ENCODE measurements at places on chromosomes 12 and 14.
A peak's percentile ranks its signal among the peaks of the same experiment; 100 is the strongest.

- DNase-seq: no peak
Measured at GRCh38 chr12:69701826-69702225, 2.7 kb upstream of the BEST3 start.

- no peak for DNase-seq
Measured at GRCh38 chr12:104951759-104952509, 6.2 kb downstream of the SLC41A2 start.

- DNase-seq: peak; percentile 49
Measured at GRCh38 chr12:45669792-45670191, 59.7 kb upstream of the ARID2 start.

DNA sequence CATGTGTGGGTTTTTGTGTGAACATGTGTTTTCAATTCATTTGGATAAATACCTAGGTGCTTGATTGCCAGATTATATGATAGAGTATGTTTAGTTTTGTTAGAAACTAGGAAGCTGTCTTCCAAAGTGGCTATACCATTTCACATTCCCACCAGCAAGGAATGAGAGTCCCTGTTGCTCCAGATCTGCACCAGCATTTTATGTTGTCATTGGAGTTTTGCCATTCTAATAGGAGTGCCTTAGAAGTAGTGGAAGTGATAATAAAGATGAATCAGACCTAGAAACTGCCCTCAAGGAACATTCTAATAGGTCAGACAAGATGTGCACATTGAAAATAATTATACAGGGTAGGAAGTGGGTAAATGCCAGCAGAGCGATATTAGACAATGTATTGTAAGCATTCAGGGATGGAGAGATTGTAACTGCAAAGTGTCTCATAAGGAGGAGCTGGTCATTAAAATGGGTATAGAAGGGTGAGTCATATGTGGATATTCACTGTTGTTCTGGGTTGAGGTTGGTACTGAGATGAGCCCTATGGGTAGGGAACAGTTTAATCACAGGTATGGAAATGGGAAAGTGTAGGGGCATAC is 71.4 kb downstream of the MNAT1 start:
- DNase-seq: no peak

DNA sequence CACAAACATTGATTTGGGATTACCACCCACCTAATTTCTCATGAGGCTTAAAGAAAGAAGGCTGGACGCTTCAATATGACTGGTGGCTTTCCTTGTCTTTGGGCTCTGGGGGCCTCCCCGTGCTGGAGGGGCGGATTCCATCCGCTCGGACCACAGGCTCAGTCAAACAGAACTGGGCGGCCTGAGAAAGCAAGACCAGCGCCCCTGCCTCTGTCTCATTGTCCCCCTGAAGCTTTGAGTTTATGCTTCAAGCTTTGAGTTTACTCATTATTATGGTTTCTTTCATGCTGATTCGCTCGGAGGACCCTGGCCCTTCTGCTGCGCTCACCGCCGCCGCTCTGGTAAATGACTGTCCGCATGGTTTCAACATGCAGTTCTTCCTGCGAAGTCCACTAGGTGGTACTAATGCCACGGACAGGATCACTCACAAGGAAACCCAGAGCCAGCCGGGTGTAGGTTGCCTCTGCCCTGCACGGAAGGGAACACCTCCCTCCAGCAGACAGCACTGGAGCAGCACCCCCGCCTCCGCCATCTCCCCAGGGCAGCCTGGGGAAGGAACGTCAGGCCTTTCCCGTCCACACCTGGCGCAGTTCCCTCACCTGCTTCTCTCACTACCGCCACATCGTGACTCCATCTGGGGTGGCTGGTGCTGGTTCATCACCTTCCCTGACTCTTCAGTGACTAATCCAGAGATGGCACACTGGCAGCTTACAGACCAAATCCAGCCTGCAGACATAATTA is 13.2 kb upstream of the TIGAR start:
- DNase-seq: peak; percentile 74

DNA sequence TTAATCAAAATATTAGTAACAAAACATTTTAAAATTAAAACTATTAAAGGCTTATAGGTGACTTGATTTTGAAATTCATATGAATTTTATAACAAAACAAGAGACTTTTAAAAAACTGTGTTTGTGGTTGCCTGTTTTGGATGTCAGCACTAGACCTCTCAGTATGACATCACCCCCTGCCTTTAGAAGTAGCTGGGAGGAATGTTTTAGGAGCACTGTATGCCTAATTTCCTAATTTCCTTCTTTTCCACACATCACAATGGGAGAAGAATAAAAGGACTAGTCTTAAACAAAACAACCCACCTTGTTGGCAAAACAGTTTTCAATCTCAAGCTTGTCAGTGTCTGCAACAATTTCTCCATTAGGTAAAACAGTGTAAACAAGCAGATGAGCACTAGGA is 48.1 kb upstream of the PZP start:
- DNase-seq: no peak

DNA sequence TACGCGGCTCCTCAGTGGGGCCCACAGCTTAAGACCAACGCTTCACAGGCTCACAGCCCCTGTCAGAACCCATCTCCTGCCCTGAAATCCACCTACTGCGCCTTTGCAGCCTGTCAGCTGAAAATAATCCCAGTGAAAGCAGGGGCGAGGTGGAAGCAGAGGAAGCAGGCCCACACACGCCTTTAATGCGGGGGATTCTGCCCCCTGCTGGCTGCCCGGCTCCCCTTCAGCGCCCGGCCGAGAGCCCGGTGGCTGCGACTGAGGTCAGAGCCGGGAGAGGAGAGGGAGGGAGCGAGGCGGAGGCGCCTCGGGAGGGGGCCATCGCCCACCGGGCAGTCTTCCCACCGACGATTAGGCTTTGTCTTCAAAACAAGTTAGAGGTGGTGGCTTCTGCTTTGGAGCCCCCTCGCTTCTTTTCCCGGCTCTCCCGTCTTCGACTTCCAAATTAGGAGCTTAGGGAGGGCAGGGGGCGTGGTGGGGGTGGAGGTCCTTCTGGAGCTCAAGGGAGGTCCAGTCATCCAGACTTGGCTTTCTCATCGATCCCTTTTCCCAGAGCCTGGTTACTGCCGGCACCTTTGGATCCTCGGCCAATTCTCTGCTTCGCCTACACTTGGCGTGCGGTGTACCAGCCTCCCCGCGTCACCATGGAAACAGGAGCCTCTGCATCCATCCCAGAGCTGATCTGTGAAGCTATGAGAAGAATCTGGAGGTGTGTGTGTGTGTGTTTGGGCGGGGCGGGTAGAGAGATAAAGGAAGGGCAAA is 25.2 kb upstream of the RND1 start:
- DNase-seq: peak; percentile 88

- DNase-seq: no peak
Measured at GRCh38 chr12:67078957-67079356, 190.2 kb upstream of the CAND1 start.

DNA sequence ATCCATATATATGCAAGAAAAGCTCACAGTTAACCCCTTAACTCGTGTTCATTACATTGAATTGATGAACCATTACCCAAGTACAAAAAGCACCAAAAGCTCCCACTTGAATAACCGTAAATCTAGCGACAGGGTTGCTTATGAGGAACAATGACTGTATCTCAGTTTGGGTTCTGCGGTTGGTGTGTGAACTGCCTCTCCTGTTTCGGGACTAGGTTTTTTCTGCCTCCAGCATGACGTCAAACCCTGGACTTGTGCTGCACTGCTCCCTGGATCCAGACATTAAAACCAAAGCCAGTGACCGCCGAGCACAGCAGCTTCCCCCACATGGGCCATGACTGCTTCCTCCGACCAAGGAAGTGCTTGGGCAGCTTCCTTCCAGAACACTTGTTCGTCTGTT is 77.7 kb downstream of the SETD3 start:
- no peak for DNase-seq

- DNase-seq: no peak
Measured at GRCh38 chr14:60220084-60220483, 28.9 kb upstream of the PPM1A start.

DNA sequence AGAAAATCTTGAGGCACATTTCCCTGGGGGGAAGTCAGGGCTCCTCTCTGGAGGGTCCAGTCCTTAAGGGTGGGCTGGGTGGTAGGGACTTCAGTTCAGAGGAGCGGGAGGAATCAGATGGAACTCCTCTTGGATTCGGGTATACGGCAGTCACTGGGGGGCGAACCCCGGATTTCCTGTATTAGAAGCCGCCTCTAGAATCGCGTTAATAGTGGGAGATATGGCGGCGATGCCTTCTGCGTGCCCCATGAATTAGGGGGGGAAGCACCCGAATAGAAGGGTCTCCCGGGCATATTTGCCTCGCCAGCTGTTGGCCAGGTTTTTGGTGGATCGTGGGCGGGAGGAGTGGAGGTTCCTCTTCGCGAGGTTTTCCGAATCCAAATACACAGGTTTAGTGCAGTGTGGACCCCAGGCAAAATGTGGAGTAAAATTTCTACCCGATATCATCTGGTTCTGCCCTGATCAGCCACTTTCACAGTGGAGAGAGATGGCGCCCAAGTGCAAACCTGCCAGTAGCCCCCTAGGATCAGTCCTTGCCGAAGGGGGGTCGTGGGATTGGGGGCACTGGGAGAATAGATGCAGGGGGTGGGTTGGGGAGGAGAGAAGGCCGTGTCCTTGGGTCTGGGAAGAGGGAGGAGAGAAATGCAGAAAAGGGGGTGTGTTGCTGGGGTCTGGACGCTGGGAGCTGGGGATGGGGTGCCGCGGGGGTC is 628 bp downstream of the MEG3 start:
- DNase-seq: no peak

DNA sequence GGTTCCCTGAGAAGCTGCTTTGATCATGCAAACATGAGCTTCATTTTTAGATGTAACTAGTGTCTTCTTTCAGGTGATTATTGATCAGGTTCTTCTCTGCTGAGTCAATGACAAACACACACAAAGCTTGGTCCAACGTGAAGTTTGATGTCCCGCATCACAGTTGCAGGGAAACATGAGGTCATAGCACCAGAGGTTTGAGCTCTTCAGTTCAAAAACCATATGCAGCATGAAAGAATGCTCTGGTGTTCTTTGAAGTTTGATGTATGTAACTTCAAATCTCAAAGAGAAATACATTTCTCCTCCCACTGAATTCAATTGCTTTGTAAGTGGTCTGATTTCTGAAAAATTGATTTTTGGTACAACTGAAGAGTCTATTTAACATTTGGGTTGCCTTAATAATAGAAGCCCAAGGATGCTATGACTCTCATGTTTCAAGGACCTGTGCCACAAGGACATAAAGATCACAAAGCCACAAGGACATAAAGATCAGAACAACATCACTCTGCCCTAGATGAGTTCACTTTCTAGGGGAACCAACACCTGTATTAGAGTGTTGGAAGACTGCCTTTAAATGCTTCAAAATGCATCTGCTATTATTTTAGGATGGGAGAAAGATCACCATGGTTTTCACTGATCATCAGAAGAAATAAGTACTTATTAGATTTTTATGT is 31.1 kb upstream of the AMIGO2 start:
- no peak for DNase-seq

- no peak for DNase-seq
Measured at GRCh38 chr12:33265900-33266299, 173.7 kb downstream of the SYT10 start.

- DNase-seq: no peak
Measured at GRCh38 chr12:105466901-105467598, 136.6 kb downstream of the C12orf75 start.

- no peak for DNase-seq
Measured at GRCh38 chr12:49555631-49556390, 12.1 kb downstream of the MCRS1 start.

DNA sequence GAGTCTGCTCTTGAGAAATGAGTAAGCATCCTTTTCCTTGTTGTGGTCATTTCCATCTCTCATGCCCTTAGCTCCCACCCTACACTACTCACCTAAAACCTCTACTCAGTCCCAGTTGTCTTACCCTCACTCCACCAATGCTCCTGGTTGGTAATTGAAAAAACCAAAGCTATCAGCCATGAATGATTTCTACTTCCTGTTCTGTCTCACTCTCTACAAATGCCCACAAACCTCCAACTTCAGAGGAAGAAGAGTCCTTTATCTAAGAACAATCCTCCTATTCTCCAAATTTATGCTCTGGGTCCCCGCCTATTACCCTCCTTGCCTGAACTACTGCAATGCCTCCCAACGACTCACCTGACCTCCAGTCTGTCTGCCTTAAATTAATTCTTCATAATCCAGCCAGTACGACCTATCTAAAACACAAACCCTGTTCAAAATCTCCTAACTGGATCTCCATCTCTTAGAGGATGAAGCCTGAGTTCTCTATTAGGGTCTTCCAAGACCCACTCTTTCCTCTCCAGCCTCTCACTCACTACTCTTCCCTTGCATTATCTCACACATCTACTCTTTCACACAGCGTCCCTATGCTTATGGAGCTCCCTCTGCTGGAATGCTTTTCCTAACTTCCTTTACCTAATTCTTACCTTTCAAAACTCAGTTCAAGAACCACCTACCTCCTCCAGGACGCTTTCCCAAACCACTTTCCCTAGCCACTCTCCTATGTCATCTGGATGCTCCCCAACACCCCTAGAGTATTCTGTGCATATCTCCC is 2.2 kb downstream of the DHRS1 start:
- DNase-seq: no peak

- peak; percentile 2 for DNase-seq
Measured at GRCh38 chr14:105894978-105895881, 368.8 kb downstream of the TMEM121 start.

DNA sequence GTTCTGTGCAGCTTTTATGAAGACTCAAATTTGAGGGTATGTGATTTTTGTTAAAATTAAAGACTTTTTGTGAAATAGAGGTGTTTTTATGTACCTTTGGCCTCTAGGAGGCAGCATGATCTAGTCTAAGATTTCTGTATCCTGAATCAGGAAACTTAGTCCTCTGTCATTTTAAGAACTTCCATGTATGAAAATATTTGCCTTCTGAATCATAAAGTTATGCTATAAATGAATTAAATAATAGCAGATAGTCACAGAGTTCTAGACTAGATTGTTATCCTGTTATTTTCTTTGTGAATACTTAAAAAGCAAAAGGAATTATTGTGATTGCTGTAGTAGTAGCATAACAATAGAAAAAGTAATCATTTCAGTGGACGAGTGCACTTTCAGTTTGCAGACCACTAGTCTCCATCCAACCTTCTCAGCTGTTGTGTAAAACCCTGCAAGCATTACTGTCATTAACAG is 56.3 kb downstream of the FGD4 start:
- DNase-seq: no peak
